ENCODE measurements at places on chromosomes 4 and X. TPM values are rescaled to one million over a fixed set of nuclear protein-coding genes. Genes with fewer than 3 reads are reported as not detected.

RHOXF2B gene
- total RNA-seq = not detected

SRPX2 gene
- total RNA-seq = 5.1 TPM

DDIT4L gene
- total RNA-seq = 9.0 TPM

CD40LG gene
- total RNA-seq = not detected

SYTL5 gene
- total RNA-seq = 1.7 TPM

ALG13 gene
- 30.6 TPM for total RNA-seq

MAGEB2 gene
- total RNA-seq = not detected

FAT1 gene
- 96.0 TPM for total RNA-seq

PPEF2 gene
- total RNA-seq = not detected

TLR6 gene
- total RNA-seq = 12.2 TPM

VSIG4 gene
- total RNA-seq = not detected

HSD17B13 gene
- total RNA-seq = 0.31 TPM

CT55 gene
- not detected for total RNA-seq

KIT gene
- total RNA-seq = 50.6 TPM

PPBP gene
- total RNA-seq = not detected

PABPC1L2B gene
- not detected for total RNA-seq

ITIH6 gene
- total RNA-seq = under 0.01 TPM

NAT8L gene
- total RNA-seq = 0.67 TPM

IL2 gene
- total RNA-seq = not detected

PPARGC1A gene
- 5.2 TPM for total RNA-seq

DMP1 gene
- not detected for total RNA-seq

ATP2B3 gene
- total RNA-seq = not detected

KCNE5 gene
- 0.33 TPM for total RNA-seq

All from melanocyte of skin (primary cell).